ENCODE measurements at places on chromosomes 11 and 22. TPM values are rescaled to one million over a fixed set of nuclear protein-coding genes. Genes with fewer than 3 reads are reported as not detected.

CCDC73 gene
- total RNA-seq, result not detected

RTN4R gene
- total RNA-seq, result 7.3 TPM

CABP4 gene
- 0.66 TPM for total RNA-seq

LRRN4CL gene
- 31.6 TPM for total RNA-seq

C22orf23 gene
- 0.18 TPM for total RNA-seq

MPZL3 gene
- 0.53 TPM for total RNA-seq

INSC gene
- 2.1 TPM for total RNA-seq

CD3E gene
- total RNA-seq, result 0.13 TPM

GRCh38 chr11:63635762-63636465 lies 21.7 kb upstream of the PLAAT3 start:
- no peak overlapping the region for H3K4me3 ChIP-seq
- no peaks in the 10 kb centered on the region for H3K4me1 ChIP-seq
- DNase-seq, result peak; percentile 58

- H3K27ac ChIP-seq, result no peak overlapping the region
- DNase-seq, result no peak
- no peaks in the 10 kb centered on the region for H3K27me3 ChIP-seq
Measured at GRCh38 chr11:130467116-130467900, 18.9 kb downstream of the ADAMTS15 start.

- H3K4me3 ChIP-seq, result no peak overlapping the region
- no peaks in the 10 kb centered on the region for H3K36me3 ChIP-seq
- peak; percentile 72 for DNase-seq
- H3K27me3 ChIP-seq, result peaks cover 25% of the 10 kb centered on the region
Measured at GRCh38 chr22:36853407-36854099, 7.3 kb upstream of the NCF4 start.

GRCh38 chr22:39634530-39635405 lies 64.2 kb downstream of the CACNA1I start:
- no peak overlapping the region for H3K27ac ChIP-seq
- H3K4me1 ChIP-seq, result no peaks in the 10 kb centered on the region
- no peak overlapping the region for H3K4me3 ChIP-seq
- no peaks in the 10 kb centered on the region for H3K36me3 ChIP-seq

DNA sequence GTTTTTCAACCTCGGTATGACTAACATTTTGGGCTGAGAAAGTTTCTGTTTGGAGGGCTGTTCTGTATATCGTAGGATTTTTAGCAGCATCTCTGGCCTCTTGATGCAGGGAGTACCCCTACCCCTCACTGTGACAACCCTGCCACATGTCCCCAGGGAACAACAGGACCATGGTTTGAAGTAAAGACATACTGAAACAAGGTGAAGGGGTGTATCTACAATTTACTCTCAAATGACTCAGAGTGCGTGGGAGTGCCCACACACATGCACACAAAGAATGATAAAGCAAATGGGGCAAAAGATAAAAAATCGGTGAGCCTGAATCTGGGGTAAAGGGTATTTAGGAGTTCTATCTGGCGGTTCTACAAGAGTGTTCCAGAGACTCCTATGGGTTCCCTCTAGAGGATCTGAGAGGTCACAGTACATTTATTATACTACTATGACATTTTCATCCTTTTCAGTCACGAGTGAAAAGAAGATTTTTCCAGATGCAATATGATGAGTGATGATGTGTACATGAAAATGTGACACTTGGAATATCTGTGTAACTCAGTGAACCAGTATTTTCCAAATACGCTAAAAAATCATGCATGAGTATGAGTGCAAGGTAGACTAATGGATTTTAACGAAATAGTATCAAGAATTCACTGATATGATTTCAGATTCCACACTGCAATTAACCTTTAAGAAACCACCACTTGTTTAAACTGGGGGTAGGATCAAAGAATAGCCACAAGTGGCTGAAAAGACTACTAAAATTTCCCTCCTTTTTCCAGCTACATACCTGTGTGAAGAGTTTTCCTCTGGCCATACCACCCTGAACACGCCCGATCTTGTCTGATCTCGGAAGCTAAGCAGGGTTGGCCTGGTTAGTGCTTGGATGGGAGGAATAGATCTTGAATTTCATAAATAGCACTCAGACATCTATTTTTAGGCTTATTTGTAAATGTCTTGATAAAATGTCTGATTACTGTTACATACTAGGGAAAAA lies 56.3 kb upstream of the YPEL1 start:
- no peak for DNase-seq
- H3K4me3 ChIP-seq, result no peak overlapping the region
- peaks cover 35% of the 10 kb centered on the region for H3K36me3 ChIP-seq
- no peak overlapping the region for H3K27ac ChIP-seq

DNA sequence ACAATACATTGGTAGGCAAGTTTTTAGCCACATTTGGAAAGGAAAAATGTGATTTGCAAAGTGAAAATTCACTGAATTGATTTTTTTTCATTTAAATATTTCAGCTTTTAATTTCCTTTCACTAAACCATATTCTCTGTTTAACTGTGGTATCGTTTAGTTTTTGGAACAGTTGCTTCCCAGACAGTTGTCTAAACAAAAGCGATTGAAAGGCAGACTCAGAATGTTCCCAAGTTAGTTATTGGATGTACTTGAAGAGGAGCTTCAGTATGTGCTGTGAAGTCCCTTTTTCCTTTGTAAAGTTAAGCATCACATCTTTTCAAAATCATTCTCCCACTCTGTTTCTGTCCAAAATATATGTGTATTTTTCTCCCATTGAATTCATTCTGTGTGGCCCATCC lies 623.4 kb upstream of the LUZP2 start:
- H3K27me3 ChIP-seq, result no peaks in the 10 kb centered on the region
- H3K4me1 ChIP-seq, result no peaks in the 10 kb centered on the region

- no peak for DNase-seq
- no peak overlapping the region for H3K27ac ChIP-seq
- H3K36me3 ChIP-seq, result no peaks in the 10 kb centered on the region
- no peaks in the 10 kb centered on the region for H3K27me3 ChIP-seq
- H3K4me1 ChIP-seq, result no peaks in the 10 kb centered on the region
Measured at GRCh38 chr11:81707881-81708280, 1025.8 kb downstream of the FAM181B start.

DNA sequence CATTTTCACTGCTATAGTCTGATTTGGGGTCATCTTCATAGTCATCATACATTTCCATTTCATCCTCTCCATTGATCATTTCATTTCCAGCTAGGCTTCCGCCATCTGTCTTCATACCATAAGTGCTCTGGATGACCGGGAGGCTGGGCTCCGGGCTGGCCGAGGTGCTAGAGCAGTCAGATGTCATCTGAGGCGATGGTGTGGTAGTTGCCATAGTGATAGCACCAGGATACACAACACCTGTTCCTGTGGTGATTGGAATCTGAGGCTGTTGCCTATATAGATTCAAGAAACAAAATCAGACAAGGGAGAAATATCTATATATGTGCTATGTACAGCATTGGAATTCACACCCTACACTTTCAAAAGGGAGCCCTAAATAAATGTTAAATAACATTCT lies 383.5 kb downstream of the SOX6 start:
- H3K4me1 ChIP-seq, result peaks cover 13% of the 10 kb centered on the region
- DNase-seq, result peak; percentile 51
- H3K4me3 ChIP-seq, result no peak overlapping the region
- H3K36me3 ChIP-seq, result no peaks in the 10 kb centered on the region

DNA sequence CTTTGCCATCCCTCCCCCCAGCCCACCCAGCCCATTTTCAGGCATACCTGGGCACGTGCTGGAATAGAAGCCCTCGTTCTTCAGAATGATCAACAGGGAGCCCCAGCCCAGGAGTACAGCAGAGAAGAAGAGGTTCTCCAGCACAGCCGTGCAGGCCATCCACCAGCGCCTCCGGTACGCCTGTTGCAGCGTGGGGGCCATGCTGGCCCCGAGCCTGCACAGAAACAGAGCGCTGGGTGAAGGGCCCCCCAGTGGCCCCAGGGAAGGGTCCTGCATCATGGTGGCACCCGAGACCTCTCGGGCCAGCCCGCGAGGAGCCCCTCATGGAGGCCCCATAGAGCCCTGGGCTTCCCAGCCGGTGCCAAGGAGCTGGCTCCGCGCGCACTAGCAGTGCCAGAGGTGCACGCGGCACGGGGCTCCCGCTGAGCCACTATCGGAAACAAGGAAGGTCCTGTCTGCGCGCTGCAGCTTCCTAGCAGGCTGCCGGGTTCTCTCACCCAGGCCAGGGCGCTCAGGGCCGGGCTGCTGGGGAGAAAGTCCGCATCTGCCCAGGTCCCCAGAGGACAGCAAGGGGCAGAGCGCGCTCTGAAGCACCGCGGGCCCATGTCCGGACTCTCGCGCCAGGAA lies 1.5 kb downstream of the SLC43A1 start:
- peak overlapping the region; percentile 69 for H3K27ac ChIP-seq
- H3K4me3 ChIP-seq, result peak overlapping the region; percentile 67
- H3K4me1 ChIP-seq, result peaks cover 25% of the 10 kb centered on the region
- H3K27me3 ChIP-seq, result no peaks in the 10 kb centered on the region
- peak; percentile 39 for DNase-seq

DNA sequence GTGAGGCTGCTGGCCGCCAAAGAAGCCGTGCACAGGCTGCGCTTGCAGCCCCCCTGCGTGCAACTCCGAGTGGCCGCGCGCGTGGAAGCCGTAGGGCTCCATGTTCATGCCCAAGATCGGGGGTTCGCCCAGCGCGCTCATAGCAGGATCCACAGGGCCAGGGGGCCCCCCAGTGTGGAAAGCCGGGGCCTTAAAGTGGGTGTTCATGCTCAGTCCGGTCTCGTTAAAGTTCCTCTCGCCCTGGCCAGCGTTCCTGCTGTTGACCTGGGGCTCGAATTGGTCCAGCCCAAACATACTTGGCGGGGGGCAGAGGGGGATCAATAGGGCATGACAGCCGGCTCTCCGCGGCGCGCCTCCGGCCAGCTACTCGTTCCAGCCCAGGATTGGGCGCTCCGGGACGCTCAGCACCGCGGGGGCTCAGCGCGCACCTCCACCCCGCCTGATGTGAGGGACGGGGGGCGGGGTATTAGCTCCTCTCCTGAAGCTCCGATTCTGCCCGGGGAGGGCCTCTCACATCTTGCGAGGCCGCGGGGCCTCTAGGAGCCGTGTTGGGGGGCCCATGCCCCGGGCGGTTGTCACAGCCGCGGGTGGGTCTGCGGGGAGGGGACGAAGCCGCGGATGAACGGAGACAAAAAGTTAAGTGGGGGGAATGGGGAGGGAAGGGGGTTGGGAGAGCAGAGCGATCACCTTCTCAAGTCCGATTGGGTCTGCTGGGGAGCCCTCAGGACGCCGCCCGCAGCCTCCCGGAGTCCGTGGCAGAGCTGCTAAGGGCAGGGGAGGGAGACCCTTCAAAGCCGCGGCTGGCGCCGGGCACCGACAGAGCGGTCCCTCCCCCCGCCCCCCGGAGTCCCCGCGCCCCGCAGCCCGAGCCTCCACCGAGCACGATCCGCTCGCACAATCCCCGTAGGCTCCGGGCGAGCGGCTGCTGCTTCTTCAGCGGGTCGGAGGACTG lies 1.0 kb downstream of the MN1 start:
- H3K4me3 ChIP-seq, result peak overlapping the region; percentile 65
- peaks cover 63% of the 10 kb centered on the region for H3K27me3 ChIP-seq
- no peak overlapping the region for H3K27ac ChIP-seq
- peaks cover 11% of the 10 kb centered on the region for H3K36me3 ChIP-seq
- no peak for DNase-seq

- no peak overlapping the region for H3K4me3 ChIP-seq
- peaks cover 12% of the 10 kb centered on the region for H3K4me1 ChIP-seq
- DNase-seq, result no peak
- peaks cover 8% of the 10 kb centered on the region for H3K27me3 ChIP-seq
- H3K27ac ChIP-seq, result no peak overlapping the region
- no peaks in the 10 kb centered on the region for H3K36me3 ChIP-seq
Measured at GRCh38 chr11:134522782-134523570, 110.9 kb upstream of the B3GAT1 start.

DNA sequence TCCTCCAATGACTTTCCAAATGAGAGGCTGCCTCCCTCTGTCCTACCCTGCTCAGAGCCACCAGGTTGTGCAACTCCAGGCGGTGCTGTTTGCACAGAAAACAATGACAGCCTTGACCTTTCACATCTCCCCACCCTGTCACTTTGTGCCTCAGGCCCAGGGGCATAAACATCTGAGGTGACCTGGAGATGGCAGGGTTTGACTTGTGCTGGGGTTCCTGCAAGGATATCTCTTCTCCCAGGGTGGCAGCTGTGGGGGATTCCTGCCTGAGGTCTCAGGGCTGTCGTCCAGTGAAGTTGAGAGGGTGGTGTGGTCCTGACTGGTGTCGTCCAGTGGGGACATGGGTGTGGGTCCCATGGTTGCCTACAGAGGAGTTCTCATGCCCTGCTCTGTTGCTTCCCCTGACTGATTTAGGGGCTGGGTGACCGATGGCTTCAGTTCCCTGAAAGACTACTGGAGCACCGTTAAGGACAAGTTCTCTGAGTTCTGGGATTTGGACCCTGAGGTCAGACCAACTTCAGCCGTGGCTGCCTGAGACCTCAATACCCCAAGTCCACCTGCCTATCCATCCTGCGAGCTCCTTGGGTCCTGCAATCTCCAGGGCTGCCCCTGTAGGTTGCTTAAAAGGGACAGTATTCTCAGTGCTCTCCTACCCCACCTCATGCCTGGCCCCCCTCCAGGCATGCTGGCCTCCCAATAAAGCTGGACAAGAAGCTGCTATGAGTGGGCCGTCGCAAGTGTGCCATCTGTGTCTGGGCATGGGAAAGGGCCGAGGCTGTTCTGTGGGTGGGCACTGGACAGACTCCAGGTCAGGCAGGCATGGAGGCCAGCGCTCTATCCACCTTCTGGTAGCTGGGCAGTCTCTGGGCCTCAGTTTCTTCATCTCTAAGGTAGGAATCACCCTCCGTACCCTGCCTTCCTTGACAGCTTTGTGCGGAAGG lies 2.9 kb downstream of the APOC3 start:
- no peak for DNase-seq
- H3K4me3 ChIP-seq, result no peak overlapping the region
- no peak overlapping the region for H3K27ac ChIP-seq
- H3K36me3 ChIP-seq, result no peaks in the 10 kb centered on the region

- no peak overlapping the region for H3K4me3 ChIP-seq
- no peaks in the 10 kb centered on the region for H3K4me1 ChIP-seq
- no peak overlapping the region for H3K27ac ChIP-seq
- H3K27me3 ChIP-seq, result no peaks in the 10 kb centered on the region
Measured at GRCh38 chr11:109362059-109362458, 59.9 kb upstream of the C11orf87 start.

- H3K27ac ChIP-seq, result no peak overlapping the region
- no peaks in the 10 kb centered on the region for H3K36me3 ChIP-seq
- no peaks in the 10 kb centered on the region for H3K27me3 ChIP-seq
Measured at GRCh38 chr11:87740968-87741367, 434.3 kb downstream of the RAB38 start.

Measured in muscle of leg (tissue), 16 donors.